ENCODE measurements at places on chromosomes 3 and 15.

DNA sequence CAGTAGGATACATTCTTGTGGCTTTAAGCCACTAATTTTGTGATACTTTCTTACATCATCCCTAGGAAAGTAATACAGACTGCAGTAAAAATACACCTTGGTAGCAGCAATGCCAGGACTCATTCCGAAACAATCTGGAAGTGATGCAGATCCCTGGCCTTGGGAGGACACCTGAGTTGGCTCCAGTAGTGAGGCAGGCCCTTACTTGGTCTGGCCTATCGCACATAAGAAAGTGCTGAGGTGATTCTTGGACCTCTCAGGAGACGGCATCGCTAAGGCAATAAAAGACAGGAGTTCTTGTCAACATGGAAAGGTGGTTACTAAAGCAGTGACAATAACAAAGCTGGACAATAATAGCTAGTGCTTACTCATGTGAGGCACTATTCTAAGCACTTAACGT lies 126.5 kb downstream of the SUCNR1 start:
- no peak for DNase-seq

DNA sequence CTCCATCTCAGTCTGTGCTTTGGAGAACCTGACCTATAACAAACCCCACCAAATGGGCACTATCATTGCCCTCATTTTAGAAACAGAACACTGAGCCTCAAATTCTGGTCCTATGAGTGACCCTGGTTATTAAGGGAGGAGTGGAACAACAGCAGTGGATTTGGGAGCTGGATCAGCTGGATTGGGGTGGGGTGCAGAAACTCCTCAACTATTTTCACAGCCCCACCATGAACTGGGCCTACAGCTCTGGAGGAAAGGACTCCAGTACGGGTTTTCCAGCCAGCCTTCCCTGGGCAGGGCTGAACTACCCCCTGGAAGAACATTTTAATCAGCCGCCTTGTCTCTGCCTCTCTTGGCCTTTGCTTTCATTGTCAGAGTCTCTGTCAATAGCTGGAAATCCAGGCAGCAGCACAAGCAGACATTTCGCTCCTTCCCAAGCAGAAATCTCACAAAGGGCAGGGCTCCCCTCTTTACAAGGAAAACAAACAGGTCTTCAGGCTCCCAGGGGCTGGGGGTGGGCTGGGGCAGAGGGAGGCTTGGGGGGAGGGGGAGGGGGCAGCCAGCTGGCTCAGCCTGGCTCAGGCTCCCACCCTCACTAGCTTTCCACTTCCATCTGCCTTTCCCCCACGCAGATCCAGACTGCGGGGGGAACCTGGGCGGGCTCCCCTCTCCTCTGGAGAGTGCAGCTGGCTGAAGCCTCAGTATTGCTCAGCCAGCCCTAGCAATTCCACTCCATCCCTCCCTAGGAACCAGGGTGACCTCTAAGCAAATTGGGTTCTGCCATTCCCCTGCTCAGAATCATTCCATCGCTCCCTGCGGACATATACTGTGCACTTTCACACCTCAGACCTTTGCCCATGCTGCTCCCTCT lies 13.7 kb upstream of the TLE3 start:
- no peak for DNase-seq

DNA sequence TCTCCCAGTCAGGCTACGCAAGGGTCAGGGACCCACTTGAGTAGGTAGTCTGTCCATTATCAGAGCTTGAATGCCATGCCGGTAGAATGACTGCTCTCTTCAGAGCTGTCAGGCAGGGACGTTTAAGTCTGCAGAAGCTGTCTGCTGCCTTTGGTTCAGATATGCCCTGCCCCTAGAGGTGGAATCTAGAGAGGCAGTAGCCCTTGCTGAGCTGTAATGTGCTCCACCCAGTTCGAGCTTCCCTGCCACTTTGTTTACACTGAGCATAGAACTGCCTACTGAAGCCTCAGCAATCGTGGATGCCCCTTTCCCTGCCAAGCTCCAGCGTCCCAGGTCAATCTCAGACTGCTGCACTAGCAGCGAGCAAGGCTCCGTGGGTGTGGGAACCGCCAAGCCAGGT lies 57.5 kb upstream of the SETMAR start:
- DNase-seq, result no peak

GRCh38 chr15:31387092-31387478 lies 60.5 kb downstream of the KLF13 start:
- DNase-seq, result no peak

DNA sequence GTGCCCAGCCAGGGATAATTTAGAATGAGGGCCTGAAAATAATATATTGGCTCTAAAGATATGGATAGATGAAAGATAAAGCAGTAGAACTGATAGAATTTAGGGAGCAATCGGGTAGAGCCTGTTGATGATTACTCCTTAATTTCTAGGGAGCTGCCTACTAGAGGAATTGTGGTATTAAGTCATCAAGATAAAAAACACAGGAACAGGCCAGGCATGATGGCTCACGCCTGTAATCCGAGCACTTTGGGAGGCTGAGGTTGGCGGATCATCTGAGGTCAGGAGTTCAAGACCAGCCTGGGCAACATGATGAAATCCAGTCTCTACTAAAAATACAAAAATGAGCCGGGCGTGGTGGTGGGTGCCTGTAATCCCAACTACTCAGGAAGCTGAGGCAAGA lies 130.4 kb downstream of the PCCB start:
- DNase-seq, result no peak

- no peak for DNase-seq
These were observed 196.7 kb upstream of the TPRG1 start for GRCh38 chr3:188974856-188975599.

DNA sequence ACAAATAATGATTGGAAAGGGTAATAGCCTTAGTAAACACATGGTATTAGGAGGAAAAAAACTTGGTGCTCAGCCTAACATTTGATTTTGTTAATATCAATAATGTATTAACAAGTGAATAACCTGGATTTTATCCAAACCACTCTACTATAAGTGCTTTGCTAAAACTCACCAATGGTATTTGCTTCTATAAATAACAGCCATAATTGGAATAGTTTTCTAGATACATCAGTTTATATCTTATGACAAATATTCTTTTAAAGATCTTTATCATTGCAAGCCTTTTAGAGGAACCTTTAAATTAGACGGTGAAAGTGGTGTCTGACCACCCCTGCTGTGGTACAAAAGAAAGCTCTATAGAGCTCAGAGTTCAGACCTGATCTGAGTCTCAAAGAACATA lies 123.9 kb downstream of the SHOX2 start:
- no peak for DNase-seq

DNA sequence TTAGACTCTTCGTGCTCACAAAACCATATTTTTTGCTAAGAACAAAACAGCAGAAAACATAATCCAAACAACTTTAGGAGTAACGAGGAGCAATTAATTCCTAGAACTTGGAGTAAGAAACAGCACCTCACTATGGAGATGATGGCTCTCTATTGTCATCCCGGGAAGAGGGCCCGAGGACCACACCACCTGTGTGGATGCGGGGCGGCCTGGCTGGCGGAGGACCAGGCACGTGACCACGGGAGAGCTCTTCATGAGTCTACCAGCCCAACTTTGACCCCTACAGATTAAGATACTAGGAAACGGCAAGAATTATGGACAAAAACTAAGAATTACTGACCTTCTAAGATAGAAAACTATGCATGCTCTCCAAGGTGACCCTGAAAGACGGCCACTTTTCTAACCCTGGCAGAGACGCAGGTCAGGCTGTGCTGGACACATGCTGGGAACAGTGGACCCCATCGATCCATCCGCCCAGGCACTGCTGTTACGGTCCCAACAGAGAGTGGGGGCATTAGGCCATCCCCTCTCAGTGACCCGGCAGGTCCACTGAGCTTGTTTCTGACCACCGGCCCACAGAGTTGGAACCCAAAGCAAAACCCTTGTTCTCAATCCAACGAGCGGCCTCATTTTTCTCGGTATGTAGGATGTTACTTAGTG lies 13.1 kb upstream of the OCA2 start:
- no peak for DNase-seq

GRCh38 chr15:76285241-76285825 lies 25.9 kb downstream of the ETFA start:
- peak; percentile 29 for DNase-seq

- peak; percentile 87 for DNase-seq
These were observed 17.5 kb upstream of the FANCD2 start for GRCh38 chr3:10008588-10009344.

DNA sequence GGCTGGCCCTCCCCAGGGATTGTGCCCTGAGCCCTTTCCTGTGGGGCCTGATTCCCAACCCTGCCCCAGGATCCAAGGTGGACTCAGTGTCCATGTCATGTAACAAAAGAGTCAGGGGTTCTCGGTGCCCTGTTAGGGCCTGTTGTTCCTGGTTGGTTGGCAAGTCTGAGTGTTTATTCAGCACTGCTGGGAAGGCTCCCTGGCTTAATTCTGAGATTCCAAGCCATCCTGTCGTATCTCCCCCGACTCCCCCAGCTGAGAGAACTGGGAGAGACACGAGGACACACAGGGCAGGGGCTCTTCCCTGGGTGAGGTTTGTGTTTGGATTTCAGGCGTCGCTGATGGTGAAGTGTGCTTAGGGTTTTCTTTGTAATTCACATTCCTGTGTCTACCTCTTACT lies 78.3 kb downstream of the EEFSEC start:
- DNase-seq, result no peak

- no peak for DNase-seq
These were observed 570 bp downstream of the APH1B start for GRCh38 chr15:63277893-63278456.

- DNase-seq, result no peak
These were observed 73.7 kb downstream of the IGSF11 start for GRCh38 chr3:118960876-118961450.

DNA sequence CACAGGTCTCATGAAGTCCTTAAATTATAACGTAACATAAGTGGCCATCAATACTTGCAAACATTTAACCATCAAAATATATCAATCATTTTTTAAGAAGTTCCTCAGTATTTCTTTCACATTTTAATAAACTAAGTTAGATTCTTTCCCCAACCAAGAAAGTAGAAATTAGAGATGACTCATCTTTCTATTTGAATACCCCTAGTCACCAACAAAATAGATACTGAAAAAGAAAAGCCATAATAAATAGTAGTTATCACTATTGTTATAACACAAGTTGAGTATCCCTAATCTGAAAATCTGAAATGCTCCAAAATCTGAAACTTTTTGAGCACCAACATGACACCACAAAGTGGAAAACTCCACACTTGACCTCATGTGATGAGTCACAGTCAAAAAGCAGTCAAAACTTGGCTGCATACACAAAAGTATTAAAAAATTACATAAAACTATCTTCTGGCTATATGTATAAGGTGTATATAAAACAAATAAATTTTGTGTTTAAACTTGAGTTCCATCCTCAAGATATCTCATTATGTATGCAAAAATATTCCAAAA lies 3.7 kb downstream of the SHQ1 start:
- DNase-seq, result no peak

- DNase-seq, result no peak
These were observed 367.4 kb downstream of the IL20RB start for GRCh38 chr3:137325170-137325569.

GRCh38 chr15:55475842-55476241 lies 32.2 kb downstream of the DNAAF4 start:
- DNase-seq, result no peak

GRCh38 chr15:39770748-39771689 lies 11.6 kb downstream of the FSIP1 start:
- no peak for DNase-seq

GRCh38 chr3:27659279-27660021 lies 62.7 kb downstream of the EOMES start:
- peak; percentile 68 for DNase-seq

Data from germinal center (tissue), 1 donor.